ENCODE measurements at places on chromosomes 7 and 10. TPM values are rescaled to one million over a fixed set of nuclear protein-coding genes. Genes with fewer than 3 reads are reported as not detected.

The TMEM225B gene
- 2.0 TPM for polyA plus RNA-seq

The TES gene
- polyA plus RNA-seq: 83.9 TPM

The OR2A42 gene
- 1.1 TPM for polyA plus RNA-seq

The ABHD11 gene
- polyA plus RNA-seq: 26.4 TPM

DNA sequence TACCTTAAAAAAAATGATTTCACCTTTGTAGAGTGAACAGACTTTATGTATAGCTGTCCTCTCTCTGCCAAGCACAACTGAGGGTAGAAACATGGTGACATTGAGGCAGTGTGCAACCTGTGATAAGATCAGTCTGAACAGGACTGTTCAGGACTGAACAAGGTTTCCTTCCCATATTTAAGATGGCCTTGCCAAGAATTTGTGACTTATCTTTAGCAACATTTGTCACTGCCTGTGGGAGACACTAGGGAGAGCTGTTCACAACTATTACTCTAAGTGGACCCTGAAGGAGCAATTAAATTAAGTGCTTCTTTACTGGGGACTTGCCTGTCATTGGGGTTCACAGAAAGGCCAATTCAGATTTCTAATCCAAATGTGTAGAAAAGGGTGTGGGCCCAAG, 6.7 kb downstream of the OR13A1 start:
- no peak for DNase-seq

- DNase-seq: no peak
Measured at GRCh38 chr7:152866791-152867501, 107.4 kb downstream of the ACTR3B start.

DNA sequence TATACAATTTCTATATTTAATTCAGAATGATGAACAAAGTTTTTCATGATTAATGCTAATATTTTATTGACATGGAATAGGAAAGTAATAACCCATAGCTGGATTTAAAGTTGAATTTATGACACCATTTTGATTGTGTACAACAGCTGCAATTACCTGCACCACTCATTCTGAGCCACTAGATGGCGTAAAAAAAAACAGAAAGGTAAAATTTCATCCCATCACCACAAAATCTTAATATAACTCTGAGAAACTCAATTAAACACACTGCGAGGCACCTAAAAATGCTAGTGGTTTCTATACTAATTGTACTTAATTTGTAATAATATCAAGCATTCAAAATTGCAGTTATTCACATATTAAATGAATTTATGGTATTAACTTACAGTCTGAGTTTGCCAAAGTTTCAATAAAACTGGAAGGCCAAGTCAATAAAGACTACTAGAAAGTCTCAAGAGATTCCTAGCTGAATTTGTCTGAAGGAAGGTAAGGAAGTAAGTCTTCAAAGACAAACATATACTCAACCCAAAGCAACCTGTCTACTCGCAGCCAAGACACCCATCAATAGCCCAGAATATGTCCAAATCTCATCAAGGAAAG, 182.5 kb downstream of the SKAP2 start:
- no peak for DNase-seq

- DNase-seq: no peak
Measured at GRCh38 chr10:53645951-53646350, 873.4 kb upstream of the MBL2 start.

DNA sequence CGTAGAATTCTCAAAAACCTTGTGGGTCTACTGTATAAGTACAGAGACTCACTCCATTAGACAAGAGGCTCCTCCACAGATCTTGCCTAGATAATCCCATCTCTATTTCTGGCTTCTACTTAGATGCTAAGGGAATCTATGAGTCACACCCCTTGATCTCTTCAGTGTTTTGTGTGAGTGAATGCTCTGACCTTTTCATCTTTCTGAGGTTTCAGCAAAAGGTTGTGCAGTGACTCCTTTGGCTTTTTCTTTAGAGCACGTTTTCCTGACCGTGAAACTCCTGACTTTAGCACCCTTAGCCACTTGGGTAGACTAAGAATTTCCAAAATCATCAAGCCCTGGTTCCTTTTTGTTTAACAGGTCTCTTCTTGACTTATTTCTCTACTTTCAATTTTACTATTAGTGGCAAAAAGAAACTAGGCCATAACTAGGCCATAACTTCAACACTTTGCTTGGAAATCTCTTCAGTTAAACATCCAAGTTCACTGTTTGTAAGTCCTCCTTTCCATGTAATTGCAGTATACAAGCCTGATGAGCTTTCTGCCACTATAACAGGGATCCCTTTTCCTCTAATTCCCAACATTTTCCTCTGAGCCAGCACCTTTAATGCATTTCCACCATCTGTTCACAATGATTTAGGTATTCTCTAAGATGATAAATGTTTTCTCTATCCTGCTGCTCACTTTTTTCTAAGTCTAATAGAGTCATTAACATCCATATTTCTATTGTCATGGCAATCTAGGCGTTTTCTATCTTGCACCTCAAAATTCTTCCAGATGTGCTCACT, 19.4 kb downstream of the COPG2 start:
- no peak for DNase-seq

- DNase-seq: no peak
Measured at GRCh38 chr7:131670406-131670805, 114.0 kb upstream of the PODXL start.

- DNase-seq: no peak
Measured at GRCh38 chr7:106493041-106493731, 167.8 kb downstream of the CCDC71L start.
